ENCODE measurements at places on chromosomes 5 and 9.

- DNase-seq, result peak; percentile 54
These were observed 12.8 kb downstream of the OR1J1 start for GRCh38 chr9:122464633-122465567.

- no peak for DNase-seq
These were observed 346.9 kb downstream of the ZNF608 start for GRCh38 chr5:124399426-124399961.

- no peak for DNase-seq
These were observed 28.3 kb downstream of the SLC6A3 start for GRCh38 chr5:1416856-1417469.

DNA sequence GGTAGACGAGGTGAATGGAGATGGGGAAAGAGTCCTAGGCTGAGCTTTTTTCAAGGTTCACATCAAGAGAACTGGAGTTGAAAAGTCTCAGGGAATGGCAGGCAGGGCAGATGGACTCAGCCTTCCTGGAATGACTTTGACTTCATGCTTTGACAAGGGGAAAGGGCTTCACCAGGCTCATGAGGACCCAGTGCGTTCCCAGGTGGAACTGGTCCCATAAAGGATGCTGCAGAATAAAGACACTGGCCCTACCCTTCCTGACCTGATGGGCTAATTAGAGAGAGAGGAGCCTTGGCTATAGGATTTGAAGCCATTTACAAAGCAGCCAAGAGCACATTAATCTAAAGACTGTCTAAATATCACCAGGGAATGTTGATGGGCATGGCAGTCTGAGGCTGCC is 63.8 kb downstream of the IL31RA start:
- DNase-seq, result no peak

DNA sequence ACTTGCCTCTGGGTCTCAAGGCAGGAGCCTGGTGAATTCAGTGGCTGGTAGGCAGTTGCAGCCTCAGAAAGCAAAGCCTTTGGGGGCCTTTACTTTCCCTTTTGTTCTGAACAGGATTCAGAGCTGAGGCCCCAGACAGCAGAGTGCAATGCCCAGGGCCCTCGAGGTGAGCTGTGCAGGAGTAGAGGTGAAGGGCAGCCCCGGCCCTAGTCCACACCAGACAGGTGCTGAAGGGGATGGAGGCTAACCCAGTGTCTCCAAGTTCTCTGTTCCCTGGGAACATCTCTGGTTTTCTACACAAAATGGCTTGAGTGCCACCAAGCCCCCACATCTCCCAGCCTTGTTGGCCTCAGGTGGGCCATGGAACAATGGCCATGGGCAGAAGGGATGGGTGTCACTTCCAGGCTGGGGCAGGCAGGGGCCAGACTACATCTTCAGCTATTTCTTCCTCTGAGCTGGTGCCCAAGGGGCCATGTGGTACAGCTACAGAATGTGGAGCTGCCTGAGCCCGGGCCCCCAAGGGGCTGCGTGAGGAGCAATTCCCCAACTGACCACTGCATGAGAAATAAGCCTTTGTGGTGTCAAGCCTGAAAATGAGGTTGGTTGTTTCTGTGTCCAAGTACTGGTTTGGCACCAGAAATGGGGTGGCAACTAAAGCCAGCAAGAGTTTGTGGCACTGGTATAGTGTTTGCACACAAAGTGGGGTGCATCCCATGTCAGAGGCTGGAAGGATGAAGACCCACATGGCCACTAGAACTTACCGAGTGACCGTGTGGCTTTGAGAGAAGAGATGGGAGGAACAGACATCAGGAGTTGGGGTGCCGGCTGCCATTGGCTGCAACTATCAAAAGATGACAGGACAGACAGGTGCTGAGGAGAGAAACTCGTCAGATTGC is 57.8 kb downstream of the BARX1 start:
- no peak for DNase-seq

- DNase-seq, result no peak
These were observed 140.8 kb downstream of the PRR16 start for GRCh38 chr5:120604884-120605283.

DNA sequence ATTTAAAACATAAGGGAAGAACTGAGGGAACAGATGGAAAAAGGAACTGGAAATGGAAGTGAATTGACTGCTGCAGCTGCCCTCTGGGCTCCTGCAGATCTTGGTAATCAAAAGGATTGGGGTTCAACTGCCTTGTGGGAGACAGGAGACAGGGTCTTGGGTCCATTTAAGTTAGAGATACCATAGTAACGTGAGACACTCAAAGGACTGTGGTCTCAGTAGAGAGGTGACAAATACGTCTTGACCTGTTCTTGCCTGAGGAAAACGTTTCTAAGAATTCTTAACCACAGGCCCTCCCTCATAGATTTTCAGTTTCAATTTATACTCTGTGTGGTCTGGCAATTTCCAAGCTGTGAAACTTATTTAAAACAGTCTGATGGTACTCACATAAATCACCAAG is 100.8 kb upstream of the DHFR start:
- DNase-seq, result no peak

- peak; percentile 36 for DNase-seq
These were observed 283.3 kb downstream of the TMEM167A start for GRCh38 chr5:82793808-82794419.

DNA sequence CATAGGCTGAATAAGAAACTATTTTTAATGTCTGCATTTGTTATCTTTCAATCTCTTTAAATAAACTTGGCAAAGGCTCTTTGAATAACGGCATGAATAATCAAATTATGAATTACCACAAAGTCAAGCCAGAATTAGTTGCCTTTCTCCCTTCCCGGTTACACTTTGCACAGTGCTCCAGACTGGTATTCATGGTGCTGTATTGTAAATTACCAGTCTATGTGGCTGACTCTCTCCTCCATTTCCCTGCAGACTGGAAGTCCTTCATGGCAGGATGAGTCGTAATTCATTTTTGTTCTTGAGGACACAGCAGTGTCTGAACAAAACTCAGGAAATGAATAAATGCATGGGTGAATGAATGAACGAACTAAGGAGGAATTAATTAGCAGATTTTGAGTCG is 142.9 kb downstream of the GNA14 start:
- no peak for DNase-seq

DNA sequence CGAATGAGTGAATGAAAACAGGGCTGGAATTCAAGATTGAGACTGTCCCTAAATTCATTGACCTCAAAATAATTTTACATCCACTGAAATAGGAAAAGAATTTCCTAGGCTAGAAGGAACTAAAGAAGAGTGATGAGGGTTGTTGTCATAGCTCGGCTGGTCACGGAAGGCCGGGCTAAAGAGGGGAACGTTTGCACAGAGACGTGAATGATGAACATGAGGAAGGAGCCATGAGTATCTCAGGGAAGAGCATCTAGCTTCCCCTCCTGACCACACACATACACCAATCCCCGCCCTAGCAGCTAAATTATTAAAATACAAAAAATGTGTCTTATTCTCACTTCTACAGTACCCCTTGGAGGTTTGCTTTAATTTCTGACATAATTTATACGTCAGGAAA is 124.4 kb upstream of the ABCA1 start:
- DNase-seq, result no peak

GRCh38 chr9:132531195-132531594 is 51.2 kb upstream of the BARHL1 start:
- DNase-seq, result no peak

GRCh38 chr9:89630508-89630907 is 25.7 kb downstream of the GADD45G start:
- DNase-seq, result no peak

DNA sequence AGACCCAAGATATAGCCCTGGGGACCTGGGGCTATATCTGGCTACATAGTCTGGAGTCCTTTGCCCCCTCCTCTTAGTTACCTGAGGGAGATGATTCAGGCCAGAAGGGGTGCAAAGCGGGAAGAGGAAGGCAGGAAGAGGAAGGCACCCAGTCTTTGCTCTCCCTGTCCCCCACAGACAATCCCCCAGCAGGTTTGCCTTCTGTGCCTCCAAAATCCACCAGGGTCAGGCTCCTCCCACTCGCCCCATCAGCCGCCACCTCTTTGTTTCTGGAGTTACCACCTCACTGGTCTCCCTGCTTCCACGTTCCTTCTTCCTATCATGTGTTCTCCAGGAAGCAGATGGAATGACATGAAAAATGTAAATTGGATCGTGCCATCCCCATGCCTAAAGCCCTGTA is 31.2 kb upstream of the FABP6 start:
- no peak for DNase-seq

GRCh38 chr5:177547736-177548135 is 6.6 kb downstream of the FAM193B start:
- no peak for DNase-seq

GRCh38 chr5:72951671-72952468 is 4.0 kb upstream of the FCHO2 start:
- DNase-seq, result no peak

- DNase-seq, result peak; percentile 11
These were observed 302.1 kb downstream of the PARP8 start for GRCh38 chr5:50968356-50969149.

DNA sequence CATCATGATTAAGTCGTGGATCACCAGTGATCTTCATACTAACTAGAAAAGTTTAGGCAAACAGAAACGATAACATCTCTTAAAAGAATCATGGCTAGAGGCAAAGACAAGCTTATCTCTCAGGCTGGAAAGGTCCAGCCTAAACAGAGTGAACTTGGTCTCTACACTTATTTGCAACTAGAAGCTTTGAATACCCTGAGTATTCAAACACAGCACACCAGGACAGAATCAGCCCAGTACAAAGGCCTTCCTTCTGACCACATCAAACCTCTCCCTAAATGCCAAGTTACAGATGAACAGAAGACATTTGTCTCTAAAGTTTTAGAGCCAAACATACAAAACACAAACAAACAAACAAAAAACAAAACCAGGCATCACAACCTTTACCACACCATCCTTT is 57.2 kb downstream of the ELAVL2 start:
- DNase-seq, result no peak

DNA sequence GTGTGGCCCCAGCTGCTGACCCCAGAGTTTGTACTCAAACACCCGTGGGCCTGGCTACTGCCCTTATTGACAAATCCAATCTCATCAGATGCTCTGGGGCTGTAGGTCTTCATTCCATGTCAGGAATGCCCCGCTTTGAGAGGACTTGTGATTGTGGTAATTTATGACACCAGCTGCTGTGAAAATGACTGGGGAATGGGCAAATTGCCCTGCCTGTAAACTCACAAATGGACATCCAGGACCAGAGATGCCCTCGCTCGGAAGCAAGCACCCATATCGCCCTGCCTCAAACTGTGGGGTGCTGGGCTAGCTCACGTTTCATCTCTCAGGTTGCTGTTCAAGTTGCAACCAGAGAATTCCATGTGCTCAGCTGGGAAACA is 225.9 kb upstream of the MAP3K1 start:
- DNase-seq, result no peak

DNA sequence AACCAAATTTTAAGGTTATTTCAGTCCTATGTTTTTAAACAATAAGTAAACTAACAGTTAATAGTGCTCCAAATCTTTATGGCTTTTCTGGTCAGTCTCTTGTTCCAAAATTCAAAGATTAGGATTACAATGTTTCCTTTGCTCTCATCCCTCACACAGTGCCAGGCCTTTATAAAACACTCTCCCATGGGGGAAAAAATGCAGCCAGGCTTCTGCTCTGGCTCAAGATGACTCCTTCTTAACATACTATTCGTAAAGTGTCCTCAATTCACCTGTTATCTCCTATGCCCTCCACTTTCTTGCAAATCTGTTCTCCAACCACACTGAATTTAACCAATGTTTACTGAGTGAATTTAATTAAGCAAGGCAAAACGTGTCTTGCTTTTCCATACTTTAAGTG is 1.4 kb downstream of the CEP120 start:
- no peak for DNase-seq

DNA sequence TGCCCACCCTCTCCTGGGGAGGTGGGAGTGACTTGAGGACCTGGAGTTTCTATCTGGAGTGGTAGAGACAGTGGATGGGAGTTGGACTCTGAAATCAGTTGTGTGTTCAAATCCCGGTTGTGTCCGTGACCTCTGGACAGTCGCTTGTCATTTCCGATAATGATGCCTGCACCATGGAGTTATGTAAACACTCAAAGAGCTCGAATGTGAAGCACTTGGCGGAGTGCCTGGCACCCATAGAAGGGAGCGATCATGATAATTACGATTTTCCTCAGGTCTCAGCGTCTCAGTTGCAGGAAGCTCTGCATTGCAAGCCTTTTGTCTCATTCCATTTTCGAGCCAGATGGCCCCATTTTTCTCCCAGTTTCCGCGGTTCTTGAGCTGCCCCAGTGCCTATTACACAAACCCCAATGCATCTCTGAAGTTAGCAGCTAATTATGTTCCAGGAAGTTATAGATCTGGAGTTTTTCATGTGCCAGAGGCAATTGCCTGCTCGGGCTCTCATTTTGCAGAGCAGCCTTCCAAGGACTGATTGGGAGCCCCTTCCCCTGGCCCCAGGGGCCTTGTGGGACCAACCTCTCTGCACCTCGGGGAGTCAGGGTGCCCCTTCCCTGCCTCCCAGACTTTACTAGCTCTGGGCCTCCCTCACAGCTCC is 175.5 kb upstream of the MVB12B start:
- no peak for DNase-seq

GRCh38 chr5:179738742-179739141 is 6.1 kb downstream of the MAML1 start:
- DNase-seq, result no peak

DNA sequence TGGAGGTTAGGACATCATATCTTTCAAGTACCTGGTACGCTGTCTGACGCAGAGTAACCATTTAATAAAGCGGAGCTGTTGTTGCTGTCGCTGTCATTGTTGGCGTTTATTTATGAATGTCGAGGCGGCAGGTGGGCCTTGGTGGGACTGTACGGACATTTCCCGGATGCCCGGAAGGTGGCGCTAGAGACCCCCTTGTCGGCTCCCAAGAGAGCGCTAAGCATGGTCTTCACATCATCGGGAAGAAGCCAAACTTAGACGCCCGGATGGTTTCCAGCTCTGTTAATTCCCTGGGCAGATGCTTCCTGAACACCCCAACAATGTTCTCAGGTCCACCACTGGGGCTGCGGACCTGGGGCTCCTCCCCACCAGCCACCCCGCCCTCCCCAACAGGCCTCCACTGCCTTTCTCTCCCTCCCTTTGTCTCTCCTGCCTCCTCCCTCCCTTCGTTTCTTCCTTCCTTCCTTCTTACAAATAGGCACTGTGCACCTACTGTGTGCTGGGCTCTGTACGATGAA is 54.1 kb downstream of the DUSP1 start:
- DNase-seq, result peak; percentile 93

DNA sequence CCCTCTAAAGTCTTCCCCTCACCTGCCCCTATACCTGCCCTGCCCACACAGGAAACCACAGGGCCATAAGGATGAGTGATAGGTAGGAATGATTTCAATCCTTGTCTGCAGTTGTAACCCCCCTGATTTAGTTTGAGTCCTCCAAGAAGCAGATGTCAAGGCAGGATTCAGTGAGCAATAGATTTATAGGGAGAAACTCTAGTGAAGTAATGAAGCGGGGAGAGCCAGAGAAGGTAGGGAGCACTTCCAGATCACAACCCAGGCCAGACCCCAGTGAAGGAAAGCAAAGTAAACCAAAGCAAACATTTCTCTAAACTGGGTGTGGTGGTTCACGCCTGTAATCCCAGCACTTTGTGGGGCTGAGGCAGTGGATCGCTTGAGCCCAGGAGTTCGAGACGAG is 22.4 kb downstream of the ENC1 start:
- DNase-seq, result no peak

GRCh38 chr9:16150938-16151650 is 598.3 kb downstream of the CCDC171 start:
- DNase-seq, result no peak

Data from neural crest cell (in vitro differentiated cells).